ENCODE measurements at places on chromosomes 3 and 15.

GRCh38 chr15:99403597-99403996, 152.3 kb downstream of the LRRC28 start:
- no peak for DNase-seq

DNA sequence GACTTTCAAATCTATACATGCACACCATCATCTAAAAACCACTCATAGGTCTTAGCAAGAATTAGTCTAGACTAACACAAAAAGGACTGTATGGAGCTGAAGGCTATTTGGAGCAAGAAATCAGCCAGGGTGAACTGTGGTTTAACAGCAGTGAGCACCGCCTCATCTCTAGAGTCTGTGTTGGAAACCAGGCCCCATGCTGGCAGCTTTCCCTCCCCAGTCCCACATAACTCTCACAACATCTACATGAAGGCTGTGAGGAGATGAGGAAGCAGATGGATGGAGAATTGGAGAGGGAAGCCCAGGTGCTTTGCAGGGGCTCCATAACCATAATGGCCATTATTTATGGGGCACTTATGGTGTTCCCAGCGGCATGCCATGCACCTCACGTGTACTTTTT, 133.2 kb upstream of the TOPAZ1 start:
- DNase-seq = no peak

GRCh38 chr3:193068365-193068764, 150.7 kb upstream of the MB21D2 start:
- no peak for DNase-seq

DNA sequence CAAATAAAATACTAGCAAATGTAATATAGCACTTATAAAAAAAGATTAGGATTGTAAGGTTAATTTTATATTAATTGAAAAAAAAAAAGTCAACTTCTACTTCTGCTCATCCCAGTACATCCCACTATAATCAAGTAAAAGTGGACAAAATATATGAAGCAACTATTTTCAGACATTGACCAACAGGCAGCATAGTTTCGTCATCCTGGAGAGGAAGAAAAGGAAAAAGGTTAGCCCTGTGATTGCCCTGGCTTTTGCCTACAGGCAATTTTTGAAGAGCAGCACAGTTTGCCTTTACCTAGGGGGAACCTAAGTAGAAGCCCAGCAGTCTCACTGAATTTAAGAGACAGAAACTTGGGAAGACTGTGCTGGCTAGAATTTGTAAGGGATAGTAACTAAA, 52.2 kb upstream of the ACTC1 start:
- DNase-seq = no peak

DNA sequence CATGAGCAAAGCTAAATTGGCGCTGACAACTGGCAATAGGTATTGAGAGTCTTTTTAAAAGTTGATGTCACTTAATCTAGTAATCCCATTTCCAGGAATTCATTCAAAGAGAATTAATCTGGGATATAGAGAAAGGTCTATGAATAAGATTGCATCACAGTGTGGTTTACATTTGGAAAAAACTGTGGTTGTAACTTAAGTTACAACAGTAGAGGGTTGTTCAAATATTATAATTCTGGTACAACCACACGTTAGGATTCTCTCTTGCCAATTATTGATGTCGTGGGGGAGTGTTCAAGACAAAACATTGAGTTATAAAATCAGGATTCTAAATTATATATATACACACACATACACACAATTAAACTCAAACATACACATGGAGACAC, 79.8 kb downstream of the LIPC start:
- no peak for DNase-seq

DNA sequence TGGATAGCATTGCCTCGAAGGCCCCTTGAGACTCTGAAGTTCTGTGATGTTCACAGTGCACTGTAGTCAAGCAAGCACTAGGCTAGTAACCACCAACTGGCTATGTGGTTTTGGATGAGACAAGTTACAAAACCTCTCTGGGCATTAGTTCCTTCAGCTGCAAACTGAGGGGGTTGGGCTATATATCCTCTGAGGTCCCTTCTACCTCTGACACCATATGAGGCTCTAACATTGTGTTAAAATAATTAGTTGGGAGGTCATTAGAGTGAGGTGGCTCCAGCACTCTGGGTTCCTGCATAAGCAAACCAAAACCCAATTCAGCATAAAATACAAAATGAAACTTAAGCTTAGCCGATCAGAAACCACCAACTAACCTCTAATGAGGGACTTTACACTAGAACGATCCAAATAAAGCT, 209.5 kb upstream of the LRRN1 start:
- DNase-seq = no peak

- no peak for DNase-seq
Measured at GRCh38 chr3:15347737-15348110, 15.3 kb upstream of the SH3BP5 start.

DNA sequence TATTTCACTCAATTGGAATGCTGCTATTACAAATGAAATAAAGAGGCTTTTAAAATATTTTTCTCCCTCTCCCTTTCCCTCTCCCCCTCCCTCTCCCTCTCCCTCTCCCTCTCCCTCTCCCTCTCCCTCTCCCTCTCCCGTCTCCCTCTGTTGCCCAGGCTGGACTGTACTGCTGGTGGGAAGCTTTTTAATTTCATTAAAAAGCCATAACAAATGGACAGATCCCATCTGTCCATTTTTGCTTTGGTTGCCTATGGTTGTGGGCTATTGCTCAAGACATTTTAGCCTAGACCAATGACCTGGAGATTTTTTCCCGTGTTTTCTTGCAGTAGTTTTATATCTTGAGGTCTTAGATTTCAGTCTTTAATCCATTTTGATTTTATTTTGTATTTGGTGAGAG, 107.2 kb upstream of the LRRC3B start:
- no peak for DNase-seq

DNA sequence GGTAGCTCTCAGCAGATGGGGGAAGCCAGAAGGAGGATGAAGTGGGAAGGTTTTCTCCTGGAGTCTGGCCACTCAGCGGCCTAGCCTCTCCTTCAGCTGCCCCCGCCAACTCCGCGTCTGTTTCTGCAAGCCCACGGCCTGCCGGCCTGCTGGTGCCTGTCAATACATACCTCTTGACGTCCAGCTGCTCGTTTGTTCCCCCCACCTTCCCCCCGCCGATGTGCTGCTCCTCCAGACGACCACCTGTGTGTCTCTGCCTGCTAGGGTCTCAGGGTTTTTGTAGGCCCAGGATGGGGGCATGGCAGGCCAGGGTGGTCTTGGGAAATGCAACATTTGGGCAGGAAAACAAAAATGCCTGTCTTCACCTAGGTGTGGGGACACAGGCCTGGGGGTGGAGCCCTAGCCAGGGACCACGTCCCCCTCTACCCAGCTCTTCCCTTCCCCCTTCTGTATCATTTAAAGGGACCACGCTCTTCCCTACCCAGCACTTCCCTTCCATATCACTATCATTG, 137.8 kb downstream of the ALCAM start:
- no peak for DNase-seq

DNA sequence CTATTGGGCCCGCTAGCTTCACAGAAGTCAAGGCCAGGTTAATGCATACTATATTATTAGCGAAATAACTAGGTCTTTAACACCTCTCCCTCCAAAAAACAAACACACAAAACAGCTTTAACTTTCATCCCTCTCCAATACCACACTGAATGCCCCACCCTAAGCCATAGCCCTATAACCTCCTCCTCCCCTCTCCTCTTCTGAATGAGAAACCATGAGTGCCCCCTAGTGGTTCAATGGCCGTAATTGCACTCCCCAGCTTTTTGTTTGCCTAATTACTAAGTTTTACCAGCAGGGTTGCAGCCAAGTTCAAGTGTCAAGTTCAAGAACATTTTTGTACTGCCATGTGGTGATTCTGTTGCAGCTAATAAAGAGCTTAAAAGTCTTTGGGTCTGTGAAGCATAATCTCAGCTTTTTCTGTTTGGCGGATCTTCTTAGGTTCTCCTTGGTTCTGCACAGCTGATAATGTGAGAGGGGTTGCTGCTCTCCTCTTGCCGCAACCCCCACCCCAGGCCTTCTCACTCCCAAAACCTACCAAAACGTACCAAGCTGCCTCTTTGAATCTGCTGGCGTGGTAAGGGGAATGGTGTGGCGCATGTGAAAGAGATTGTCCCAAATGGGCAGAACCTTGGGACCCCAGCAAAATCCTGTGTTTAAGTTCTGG, 57.9 kb downstream of the RPL22L1 start:
- DNase-seq = peak; percentile 78

DNA sequence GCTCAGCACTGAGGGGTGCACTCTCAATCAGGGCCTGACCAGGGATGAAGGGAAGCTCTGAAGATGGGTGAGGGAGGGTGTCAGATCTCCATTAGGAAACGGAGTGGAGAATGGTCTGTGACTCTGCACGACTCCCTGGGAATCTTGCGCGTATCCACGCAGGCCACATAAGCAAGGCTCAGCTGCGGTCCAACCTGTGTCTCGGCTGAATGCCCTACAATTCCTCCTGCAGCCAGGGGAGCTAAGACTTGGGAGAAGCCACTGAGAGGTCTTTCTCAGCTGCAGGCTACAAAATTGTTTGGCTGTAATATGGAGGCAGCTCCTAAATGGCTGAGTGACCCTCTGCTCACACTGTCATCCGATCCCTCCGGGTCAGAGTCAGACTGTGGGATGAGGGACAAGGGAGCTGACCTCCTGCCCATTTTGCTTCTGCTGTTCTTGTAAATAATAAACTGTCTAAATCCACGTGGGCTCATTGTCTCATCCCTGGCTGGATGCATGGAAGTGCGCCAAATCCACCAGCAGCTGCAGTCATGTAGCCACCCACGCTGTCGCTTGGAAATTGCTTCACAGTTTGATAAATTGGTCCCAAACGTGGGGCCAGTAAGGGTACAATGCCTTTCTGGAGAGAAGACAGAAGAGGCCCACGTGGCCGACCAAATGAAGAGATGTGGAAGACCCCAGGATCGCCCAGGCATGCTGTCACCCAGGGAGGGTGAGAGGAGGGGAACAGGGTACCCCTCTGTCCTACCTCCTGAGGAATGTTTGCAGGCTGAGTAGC, 30.5 kb downstream of the ALS2CL start:
- no peak for DNase-seq

DNA sequence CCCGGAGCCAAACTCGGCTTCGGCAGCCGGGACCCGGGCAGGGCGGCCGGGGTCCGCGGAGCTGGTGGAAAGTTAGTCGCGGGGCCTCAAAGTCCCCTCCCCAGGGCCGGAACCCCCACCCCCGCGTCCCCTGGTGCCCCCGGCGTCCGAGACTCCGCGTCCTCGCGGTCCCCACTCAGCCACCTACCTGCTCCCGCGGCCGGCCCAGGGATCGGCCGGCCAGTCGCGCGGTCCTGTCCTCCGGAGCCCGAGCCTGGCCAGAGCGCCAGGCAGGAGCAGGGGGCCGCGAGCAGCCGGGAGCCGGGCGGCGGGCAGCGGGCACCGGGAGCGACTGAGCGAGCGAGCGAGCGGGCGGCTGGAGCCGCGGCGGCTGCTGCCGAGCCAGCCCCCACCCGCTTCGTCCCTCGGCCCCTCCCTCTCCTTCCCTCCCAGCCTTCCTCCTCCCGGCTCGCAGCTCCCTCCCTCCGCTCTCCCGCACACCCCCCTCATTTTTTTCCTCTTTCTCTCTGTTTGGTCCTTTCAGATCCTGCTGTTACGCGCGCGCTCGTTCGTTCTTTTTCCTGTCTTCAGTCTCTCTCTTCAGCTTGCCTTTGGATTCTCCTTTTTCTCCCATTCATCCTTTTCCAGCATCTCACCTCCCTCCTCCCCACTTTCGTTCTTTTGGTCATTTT, at the start of gene MEGF11:
Gene MEGF11, minus strand, starts transcription at position 333 of the 671 bp plus-strand sequence. CDS start 125,347 bp downstream, outside the sequence.
- DNase-seq = no peak

- DNase-seq = no peak
Measured at GRCh38 chr3:100603469-100603868, 5.9 kb upstream of the ADGRG7 start.

DNA sequence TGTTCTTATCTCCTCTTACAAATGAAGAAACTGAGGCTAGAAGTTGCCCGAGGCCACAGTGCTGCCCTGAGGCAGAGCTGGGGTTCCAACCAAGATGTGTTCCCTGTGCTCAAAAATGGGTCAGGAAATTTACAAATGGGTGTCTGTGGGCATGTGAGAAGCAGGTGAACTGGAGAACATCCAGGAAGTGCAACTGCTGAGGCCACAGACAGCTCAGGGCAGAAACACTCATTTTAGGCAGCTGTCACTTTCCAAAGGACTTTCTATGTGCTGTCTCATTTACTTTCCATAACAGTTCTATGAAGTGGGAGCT, 47.2 kb upstream of the ATP2B2 start:
- peak; percentile 34 for DNase-seq

DNA sequence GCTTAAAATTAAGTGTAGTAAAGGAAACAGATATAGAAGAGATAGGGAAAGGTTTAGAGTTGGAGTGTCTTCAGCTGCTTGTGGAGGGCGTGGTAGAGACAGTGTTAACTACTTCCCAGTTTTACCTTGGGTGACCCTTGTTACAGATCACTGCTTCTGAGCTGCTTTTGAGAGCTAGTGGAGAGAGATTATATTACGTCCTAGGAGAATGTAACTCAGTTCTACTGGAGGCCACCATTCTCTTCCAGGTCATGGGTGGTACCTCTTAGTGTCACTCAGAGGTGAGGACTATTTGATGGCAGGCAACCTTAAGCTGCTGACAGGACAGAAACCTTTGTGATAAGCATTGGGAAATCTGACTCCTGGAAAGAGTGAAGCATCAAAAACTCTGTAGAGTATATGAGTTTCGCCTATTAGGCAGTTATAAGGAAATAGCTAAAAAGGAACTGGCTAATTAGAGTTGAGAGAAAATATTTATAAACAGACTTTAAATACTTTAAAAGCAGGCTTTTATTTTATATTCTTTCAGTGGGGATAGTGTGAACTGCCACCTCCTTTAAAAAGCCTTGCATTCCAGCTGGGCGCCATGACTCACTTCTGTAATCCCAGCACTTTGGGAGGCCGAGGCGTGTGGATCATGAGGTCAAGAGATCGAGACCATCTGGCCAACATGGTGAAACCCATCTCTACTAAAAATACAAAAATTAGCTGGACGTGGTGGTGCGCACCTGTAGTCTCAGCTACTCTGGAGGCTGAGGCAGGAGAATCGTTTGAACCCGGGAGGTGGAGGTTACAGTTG, 106.5 kb downstream of the ZNF609 start:
- DNase-seq = no peak

- no peak for DNase-seq
Measured at GRCh38 chr15:23073890-23074646, 34.7 kb upstream of the TUBGCP5 start.

- peak; percentile 44 for DNase-seq
Measured at GRCh38 chr3:143975554-143976152, 4.0 kb downstream of the DIPK2A start.

All from CD4-positive, alpha-beta T cell treated with Interleukin-2 at 100 ng/mL for 4 hours (primary cell).